Left renal cortex interstitium (tissue), 4 donors: ENCODE measurements at places on chromosomes 6 and 20. TPM values are rescaled to one million over a fixed set of nuclear protein-coding genes. Genes with fewer than 3 reads are reported as not detected.

Gene CMTR1
- 45.5 TPM for polyA plus RNA-seq

Gene CAGE1
- not detected for polyA plus RNA-seq

Gene DDX43
- polyA plus RNA-seq, result 0.47 TPM

Gene MOG
- polyA plus RNA-seq, result 0.49 TPM

Gene SLC17A9
- 1.4 TPM for polyA plus RNA-seq

Gene CD24
- polyA plus RNA-seq, result 929 TPM

Gene LPA
- polyA plus RNA-seq, result 0.38 TPM

Gene C6orf15
- not detected for polyA plus RNA-seq

Gene ADGRF1
- 46.8 TPM for polyA plus RNA-seq

Gene RBPJL
- not detected for polyA plus RNA-seq

Gene ID1
- polyA plus RNA-seq, result 220 TPM

Gene THBD
- 4.8 TPM for polyA plus RNA-seq

Gene APOM
- 124 TPM for polyA plus RNA-seq

Gene FAM184A
- polyA plus RNA-seq, result 8.6 TPM

Gene MAS1
- polyA plus RNA-seq, result 0.03 TPM

Gene CD40
- polyA plus RNA-seq, result 4.4 TPM

Gene DUSP15
- 20.3 TPM for polyA plus RNA-seq

Gene HEY2
- 7.9 TPM for polyA plus RNA-seq

Gene GTSF1L
- not detected for polyA plus RNA-seq

Gene ZSCAN16
- 11.0 TPM for polyA plus RNA-seq

Gene CDH4
- 7.1 TPM for polyA plus RNA-seq

Gene ARMH2
- not detected for polyA plus RNA-seq

Gene GLYATL3
- polyA plus RNA-seq, result not detected

Gene NR2E1
- polyA plus RNA-seq, result not detected

Gene ZBTB12
- 22.4 TPM for polyA plus RNA-seq

Gene HLA-DMB
- polyA plus RNA-seq, result 67.0 TPM

Gene SYNGAP1
- polyA plus RNA-seq, result 50.2 TPM

Gene COL11A2
- 4.1 TPM for polyA plus RNA-seq

Gene FOXS1
- 9.1 TPM for polyA plus RNA-seq

Gene RPP21
- 43.4 TPM for polyA plus RNA-seq

Gene ADAM33
- 6.1 TPM for polyA plus RNA-seq

Gene REPS1
- 89.5 TPM for polyA plus RNA-seq

Gene QKI
- polyA plus RNA-seq, result 195 TPM

Gene TSBP1
- polyA plus RNA-seq, result not detected

Gene RPS6KA2
- polyA plus RNA-seq, result 30.0 TPM

Gene LCA5
- 11.6 TPM for polyA plus RNA-seq

Gene FAM217A
- polyA plus RNA-seq, result 4.0 TPM

Gene CALHM5
- 3.0 TPM for polyA plus RNA-seq
